ENCODE measurements at places on chromosomes 1 and 21.

DNA sequence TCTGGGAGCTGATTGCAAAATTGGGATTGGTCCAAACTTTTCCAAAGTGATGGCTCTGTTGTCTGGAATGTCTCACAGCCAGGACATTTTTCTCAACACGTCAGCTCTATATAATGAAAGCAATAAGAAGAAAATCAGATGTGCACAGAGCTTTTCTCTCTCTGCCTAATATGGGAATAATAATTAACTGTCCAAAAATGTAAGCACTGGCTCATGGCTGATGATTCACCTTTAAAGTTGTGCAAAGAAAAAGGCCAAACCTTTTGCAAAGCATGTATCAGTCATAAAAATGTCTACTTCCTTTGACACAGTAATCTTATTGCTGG, 30.4 kb downstream of the ZNF281 start:
- no peak for DNase-seq

DNA sequence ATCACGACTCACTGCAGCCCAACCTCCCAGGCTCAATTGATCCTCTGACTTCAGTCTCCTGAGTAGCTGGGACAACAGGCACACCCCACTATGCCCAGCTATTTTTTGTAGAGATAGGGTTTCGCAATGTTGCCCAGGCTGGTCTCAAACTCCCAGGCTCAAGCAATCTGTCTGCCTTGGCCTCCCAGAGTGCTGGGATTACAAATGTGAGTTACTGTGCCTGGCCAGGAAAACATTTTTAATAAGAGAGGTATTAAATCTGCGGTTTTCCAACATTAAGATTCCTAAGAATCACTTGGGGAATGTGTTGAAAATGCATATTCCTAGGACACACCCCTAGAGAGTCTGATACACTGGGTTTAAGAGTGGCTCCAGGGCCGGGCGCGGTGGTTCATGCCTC, 8.7 kb downstream of the CSF1 start:
- no peak for DNase-seq

DNA sequence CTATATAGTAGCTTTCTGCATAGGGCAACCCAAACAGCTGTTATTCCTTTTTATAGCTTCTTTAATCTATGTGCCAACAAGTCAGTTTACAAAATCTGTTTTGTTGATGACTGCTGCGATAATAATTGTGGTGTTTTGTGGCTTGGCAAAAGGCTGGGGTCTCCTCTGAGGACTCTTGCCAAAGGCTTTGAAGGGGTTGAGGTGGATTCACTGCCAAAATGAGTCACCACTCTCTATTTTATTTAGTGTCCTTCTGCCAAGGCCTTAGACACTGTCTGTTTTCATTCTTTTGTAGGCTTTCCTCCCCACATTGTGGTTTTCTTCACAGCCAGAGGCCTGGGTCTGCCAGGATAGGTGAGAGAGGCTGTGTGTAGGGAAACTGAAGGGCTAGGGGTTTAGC, 161.8 kb downstream of the NFIA start:
- peak; percentile 31 for DNase-seq

DNA sequence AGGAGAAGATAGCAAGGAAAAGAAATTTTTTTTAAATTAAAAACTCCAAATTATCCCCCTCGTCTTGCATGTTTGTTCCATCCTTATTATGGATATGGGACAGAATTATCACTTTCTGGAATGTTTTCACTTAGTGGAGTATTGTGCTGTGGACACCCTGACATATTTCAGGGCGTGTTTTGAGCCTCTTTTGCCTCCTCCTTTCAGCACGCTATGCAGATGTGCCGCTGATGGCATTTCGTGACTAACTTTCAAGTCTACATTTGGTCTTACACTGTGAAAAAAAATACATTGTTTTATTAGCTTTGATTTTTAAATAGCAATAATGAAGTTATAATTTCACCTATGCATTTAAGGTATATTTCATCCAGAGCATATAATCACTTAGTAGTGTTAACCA, 738.7 kb downstream of the LTN1 start:
- no peak for DNase-seq

GRCh38 chr1:37723072-37723389, 30.7 kb downstream of the CDCA8 start:
- no peak for DNase-seq

DNA sequence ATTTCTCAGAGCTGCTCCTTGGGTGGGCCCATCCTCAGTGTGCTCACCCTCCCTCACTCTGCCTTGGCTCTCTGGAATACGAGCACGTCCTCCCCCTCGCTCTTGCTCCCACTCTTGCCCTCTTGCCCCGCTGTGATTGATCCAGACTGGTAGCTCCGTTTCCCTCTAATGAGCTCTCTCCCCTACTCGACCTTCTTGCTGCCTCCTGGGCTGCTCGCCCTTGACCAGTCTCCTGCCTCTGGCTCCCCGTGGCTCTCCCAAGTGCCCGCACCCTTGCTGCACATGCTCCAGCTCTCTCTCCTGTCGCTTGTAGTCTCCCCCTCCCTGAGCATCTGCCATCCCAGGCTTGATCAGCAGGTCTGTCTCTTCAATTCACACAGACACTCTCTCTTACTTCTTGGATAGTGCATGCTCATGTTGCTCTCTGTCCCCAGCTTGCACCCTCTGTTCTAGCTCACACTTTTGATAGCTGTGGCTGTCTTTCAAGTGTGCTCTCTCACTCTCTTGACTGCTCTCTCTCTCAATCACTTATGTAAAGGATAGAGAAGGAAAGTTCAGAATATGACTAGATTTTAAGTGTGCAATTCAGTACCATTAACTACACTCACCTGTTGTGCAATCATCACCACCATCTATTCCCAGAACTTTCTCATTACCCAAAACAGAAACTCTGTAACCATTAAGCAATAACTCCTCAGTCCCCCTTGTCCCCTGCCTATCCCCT, 51.1 kb downstream of the PHC2 start:
- no peak for DNase-seq

- no peak for DNase-seq
These were observed at the start of gene DMRTB1 for GRCh38 chr1:53459321-53460175. Gene DMRTB1 (plus strand): TSS chr1:53459399. CDS start chr1:53459454, 55 bp downstream.

DNA sequence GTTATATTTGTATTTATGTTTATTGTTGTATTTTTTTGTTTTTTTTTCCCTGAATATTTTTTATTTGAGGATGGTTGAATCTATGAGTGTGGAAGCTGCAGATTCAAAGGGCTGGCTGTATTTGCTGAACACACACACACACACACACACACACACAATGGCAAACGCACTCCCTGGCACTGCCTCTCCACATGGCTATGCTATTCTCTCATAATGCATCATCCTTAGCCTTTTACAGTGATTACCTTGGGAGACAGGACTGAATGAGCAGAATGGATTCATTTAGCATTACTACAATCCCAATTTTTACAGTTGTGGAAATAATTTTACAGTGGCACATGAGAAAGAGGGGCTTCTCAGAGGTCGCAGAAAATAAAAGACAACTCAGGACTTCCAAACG, 390.1 kb downstream of the PCP4 start:
- DNase-seq, result no peak

GRCh38 chr1:174797398-174797797, 202.3 kb upstream of the CACYBP start:
- no peak for DNase-seq

- peak; percentile 78 for DNase-seq
These were observed 9.8 kb upstream of the CDC20 start for GRCh38 chr1:43348809-43349593.

Data from T-helper 2 cell (primary cell).